NT2/D1 (cell line): ENCODE measurements at places on chromosomes 6 and 20.

DNA sequence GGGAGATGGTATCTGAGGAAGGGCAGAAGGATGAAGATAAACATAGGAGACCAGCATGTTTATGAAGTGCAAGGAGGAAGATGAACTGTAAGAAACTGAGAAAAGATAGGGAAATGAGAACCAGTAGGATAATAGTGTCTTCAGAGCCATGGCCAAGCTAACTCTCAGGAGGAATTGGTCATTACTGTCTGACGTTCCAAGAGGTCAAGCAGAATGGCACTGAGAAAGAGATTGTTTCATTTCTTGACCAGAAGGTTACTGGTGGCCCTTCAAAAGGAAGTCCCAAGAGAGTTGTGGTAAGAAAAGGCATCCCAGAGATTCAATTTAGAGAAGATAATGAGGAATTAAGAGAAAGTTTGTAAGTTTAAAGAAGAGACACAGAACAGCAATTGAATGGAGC is 47.5 kb downstream of the EYA4 start:
- no peak for DNase-seq

DNA sequence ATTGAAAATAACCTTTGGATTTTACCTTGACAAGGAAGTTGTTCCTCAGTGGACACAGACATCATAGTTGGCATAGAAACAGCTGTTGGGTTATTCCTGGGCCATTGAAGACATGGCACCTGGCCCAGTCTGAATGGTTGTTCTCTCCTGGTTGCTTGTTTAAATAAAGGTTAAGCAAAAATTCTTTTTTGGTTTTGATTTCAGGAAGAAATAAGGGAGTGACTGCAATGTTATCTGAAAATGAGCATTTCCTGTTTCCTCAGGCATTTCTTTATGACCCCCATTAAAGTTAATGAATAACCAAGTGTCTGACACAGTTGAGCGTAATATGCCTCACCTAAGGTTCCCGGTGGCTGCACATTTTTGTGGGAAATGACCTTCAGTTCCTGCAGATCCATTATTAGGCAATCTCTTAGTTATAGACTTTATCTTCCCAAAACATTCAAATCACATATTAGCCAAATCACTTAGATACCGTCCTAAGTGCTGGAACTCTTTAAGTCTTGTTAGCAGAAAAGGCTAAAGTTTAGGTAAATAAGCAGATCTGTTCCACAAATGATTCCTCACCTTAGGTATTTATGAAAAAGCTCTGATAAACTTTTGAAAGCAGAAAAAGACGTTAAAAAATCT is 648.7 kb upstream of the FLRT3 start:
- no peak for DNase-seq

- DNase-seq, result peak; percentile 63
Measured at GRCh38 chr20:31833130-31833930, 12.1 kb downstream of the FOXS1 start.

DNA sequence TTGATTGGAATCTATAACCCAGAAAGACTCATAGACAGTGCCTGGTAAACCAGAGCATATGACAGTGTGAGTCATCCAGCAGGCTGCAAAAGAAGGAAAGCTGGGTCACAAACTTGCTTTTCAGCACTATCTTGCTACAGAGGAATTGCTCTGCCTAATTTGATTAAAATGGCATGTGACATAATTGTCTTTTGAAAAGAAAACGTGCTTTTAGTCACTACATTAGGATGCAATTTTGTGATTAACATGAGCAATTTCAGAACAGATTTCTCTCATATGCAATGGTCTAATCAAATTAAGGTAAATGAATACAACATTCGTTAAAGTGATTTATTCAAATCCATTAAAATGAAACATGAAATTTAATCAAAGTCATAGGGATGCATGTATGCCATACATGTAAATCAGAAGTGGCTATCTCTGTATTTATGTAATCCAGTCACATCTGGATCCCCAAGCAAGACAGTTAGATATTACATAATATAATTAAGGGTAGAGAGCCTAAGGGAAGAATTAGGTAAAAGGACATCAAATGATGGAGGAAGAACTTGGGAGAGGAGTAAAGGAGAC is 400.0 kb upstream of the HTR1E start:
- no peak for DNase-seq

GRCh38 chr6:170510631-170511030 is 42.5 kb downstream of the PSMB1 start:
- DNase-seq, result no peak

DNA sequence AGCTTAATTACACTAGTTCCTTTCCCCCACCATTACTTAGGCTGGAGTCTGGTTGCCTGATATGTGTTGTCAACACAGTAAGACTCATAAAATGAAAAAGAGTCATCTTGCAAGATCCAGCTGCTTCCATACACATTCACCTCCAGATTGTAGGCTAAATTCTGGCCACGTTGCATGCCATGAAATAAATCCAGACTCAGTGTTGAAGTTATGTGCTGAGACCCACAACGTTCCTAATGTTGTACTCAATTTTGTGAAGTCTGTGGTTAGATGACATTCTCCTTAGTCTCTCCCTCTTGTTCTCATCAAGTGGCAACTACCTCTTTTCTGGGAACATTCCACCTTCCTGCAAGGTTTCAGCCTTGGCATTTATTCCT is 212.3 kb downstream of the LMBRD1 start:
- no peak for DNase-seq

- no peak for DNase-seq
Measured at GRCh38 chr20:44400970-44401769, 45.7 kb downstream of the HNF4A start.

- DNase-seq, result no peak
Measured at GRCh38 chr6:106247293-106247692, 78.3 kb downstream of the ATG5 start.

- DNase-seq, result no peak
Measured at GRCh38 chr6:56055081-56055704, 179.8 kb upstream of the BMP5 start.

DNA sequence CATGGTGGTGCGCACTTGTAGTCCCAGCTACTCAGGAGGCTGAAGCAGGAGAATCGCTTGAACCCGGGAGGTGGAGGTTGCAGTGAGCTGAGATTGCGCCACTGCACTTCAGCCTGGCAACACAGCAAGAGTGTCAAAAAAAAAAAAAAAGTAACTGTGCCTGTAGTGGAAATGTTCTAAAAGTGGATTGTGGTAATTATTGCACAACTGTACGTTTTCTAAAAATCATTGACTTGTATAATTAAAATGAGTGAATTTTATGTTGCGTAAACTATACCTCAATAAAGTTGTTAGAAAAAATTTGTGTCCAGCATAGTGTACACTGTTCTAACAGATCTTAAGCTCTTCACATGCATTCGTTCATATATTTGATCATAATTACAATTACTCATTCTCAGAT is 5.5 kb downstream of the SEC23B start:
- no peak for DNase-seq

GRCh38 chr6:154239392-154239791 is 117.2 kb downstream of the IPCEF1 start:
- no peak for DNase-seq

GRCh38 chr6:37033819-37034795 is 28.7 kb downstream of the FGD2 start:
- DNase-seq, result no peak
